T-helper 1 cell treated with Interleukin-12 subunit alpha and Interleukin-12 subunit beta and Interleukin-4 antibody, amounts not matched to agents 30 ng/mL and 1 ng/mL, for 36 hours (primary cell): ENCODE measurements at places on chromosomes 5 and 9. TPM values are rescaled to one million over a fixed set of nuclear protein-coding genes. Genes with fewer than 3 reads are reported as not detected.

GAPT gene
- not detected in 2 replicates for total RNA-seq

FOXI1 gene
- 0.10 TPM in 1 of 2 replicates, not detected in the other for total RNA-seq

NR2F1-AS1 gene
- not detected in 2 replicates for total RNA-seq

RALGDS gene
- 128 and 143 TPM in 2 replicates for total RNA-seq

HTR4 gene
- not detected in 2 replicates for total RNA-seq

RMRP gene
- total RNA-seq = 4,811 and 5,239 TPM in 2 replicates

ZNF883 gene
- total RNA-seq = 0.15 TPM in 1 of 2 replicates, not detected in the other

CREBRF gene
- 16.3 and 19.3 TPM in 2 replicates for total RNA-seq

CCNJL gene
- not detected in 2 replicates for total RNA-seq

PCDH1 gene
- total RNA-seq = not detected in 2 replicates

COL15A1 gene
- total RNA-seq = 0.49 and 0.51 TPM in 2 replicates

RAI14 gene
- 0.71 and 0.88 TPM in 2 replicates for total RNA-seq

TAF11L7 gene
- not detected in 2 replicates for total RNA-seq
